AG09309 (cell line): ENCODE measurements at places on chromosomes 1 and 21.

- no peak for DNase-seq
Measured at GRCh38 chr1:239819096-239819495, 272.6 kb upstream of the FMN2 start.

DNA sequence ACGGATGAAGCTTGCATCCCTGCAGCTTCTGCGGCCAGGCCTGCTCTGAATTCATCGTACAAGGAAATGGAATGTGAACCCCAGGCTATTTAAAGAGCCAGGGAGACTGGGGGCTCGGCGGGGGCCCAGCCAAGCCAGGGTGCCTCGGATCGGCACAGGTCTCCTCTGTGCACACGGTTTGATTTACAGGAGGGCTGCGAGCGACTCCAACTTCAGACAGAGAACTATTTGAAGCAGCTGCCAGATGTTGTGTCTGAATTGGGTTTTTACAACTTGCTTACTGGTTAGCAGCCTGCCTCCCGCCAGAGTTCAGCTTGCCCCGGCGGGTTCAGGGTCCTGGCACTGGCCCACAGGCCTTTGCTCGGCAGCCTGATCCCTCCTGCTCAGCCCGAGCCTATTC is 83.2 kb downstream of the SPSB1 start:
- no peak for DNase-seq

DNA sequence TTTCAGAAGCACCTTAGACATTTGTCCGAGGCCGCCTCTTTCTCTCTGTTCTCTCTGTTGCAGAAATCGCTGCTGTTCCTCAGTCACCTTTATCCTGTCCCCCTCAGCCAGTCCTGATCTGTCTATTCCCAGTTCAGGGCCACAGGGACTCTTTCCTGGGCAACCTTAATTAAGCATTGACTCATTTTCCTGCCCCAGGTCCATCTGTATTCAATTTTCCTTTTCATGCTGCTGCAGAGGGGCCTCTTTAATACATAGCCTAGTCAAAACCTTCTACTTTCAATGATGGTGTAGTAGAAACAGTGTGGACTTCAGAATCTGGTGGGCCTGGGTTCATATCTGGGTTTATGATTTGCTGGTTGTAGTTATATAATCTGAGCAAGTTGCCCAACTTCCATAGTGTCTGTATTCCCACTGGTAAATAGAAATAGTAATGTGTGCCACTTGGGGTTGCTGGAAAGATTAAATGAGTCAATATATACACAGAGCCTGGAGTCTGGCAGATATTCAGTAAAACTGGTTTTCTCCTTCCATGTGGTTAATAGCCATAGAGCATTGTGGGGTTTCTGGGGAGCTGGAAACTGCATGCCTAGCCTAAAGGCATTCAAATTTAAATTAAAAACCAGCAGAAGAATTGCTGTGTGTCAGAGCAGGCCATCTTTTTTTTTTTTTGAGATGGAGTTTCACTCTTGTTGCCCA is 4.5 kb downstream of the TRAF5 start:
- peak; percentile 35 for DNase-seq

- no peak for DNase-seq
Measured at GRCh38 chr1:15226388-15227255, 20.4 kb upstream of the FHAD1 start.

DNA sequence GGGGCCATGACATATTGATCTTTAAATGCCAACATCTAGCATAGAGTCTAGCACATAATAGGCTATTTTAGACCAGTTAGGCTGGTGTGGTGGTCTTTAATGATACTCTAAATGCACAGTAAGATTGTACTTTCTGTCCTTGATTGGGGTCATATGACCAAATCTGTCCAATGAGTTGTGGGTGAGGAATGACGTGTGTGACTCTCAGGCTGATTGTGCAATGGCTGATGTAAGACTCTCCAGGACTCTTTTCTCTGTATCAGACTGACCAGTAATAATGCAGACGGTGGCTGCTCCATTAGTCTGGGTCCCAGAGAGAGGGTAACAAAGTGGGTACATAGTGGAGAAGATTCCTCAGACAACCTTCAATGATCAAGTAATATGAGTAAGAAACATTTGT is 541.6 kb upstream of the CAMK1G start:
- DNase-seq: no peak

DNA sequence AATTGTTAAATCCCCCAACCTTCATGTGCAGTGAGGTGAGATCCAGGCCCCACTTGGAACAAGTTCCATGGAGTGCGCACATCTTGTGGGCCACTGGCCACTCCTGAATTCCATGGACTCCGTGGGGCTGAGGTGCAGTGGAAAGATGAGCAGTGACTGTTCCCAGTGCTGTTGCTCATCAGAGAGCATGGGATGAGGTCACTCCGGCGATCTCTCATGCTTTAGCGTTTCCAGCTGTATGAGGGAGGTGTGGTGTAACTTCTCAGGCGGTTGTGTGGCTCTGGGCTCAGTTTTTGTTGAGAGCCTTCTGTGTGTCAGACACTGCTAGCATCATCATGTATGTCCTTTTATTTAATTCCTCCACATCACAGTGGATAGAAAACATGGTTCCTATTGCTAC is 96.2 kb downstream of the GALNT2 start:
- DNase-seq: peak; percentile 66

- DNase-seq: no peak
Measured at GRCh38 chr1:152052606-152053005, 15.8 kb upstream of the S100A11 start.

DNA sequence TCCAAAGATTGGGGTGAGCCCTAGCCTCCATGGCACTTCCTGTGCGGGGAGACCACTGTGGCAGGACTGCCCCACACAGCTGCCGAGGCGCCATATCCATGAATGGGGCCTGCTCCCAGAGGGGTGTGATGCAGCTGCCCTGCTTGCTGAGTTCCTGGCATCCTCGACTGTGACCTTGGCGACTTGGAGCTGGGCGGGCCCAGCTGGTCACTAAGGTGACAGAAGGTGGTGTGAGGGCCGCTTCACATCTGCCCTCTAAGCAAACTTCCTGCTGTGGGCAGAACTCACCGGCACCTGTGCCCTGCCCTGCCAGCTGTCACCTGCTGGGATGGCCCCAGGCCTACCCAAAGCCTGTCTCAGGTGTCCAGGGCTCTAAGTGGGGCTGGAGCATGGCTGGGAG is 9.0 kb downstream of the TMEM61 start:
- no peak for DNase-seq

- DNase-seq: no peak
Measured at GRCh38 chr1:110434946-110435345, 16.0 kb upstream of the PROK1 start.

GRCh38 chr1:231118704-231119453 is 43.0 kb upstream of the TRIM67 start:
- DNase-seq: no peak

- DNase-seq: no peak
Measured at GRCh38 chr1:1869469-1869868, 21.4 kb downstream of the GNB1 start.

GRCh38 chr1:230509281-230509977 is 83.3 kb upstream of the PGBD5 start:
- DNase-seq: peak; percentile 38

GRCh38 chr1:27397110-27397509 is 4.7 kb downstream of the GPR3 start:
- DNase-seq: no peak

- no peak for DNase-seq
Measured at GRCh38 chr1:173749137-173749536, 34.4 kb downstream of the KLHL20 start.

DNA sequence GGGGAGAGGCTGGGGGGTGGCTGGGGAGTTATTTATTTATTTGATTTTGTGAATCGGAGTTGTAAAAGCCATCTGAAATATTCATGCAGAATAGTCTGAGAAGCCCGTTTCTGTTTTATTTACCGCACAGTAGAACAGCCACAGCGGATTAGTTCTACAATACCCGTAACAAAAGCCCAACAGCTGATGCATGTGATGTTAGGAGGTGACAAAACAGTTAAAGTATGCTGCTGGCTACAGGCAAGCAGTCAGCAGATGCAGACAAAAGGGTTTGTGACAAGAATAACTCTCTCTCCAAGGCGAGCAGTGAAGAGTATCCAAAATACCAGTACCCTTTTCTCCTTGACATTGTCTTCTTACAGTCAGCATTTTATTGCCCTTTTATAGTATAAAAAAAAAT is 42.0 kb downstream of the PROX1 start:
- DNase-seq: no peak

GRCh38 chr1:115222616-115223402 is 115.2 kb downstream of the NGF start:
- DNase-seq: no peak

DNA sequence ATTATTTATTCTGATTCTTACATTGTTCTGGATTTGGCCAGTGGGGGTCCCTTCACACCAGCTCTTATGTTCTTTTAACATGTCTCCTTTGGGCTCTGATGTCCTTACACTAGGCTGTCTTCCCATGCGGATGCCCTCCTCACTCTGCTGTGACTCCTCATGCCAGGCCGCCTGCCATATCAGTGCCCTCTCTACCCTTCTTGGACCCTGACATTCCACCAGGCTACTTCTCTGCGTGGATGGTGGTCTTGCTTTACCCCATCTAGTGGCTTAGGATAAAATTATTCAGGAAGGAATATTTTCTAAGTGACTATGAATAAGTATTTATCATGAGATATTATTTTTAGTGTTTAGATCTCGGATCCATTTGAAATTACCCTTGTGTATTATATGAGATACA is 21.2 kb downstream of the ATF6 start:
- no peak for DNase-seq

GRCh38 chr1:18778437-18778836 is 81.0 kb downstream of the TAS1R2 start:
- DNase-seq: no peak

GRCh38 chr1:245313576-245313975 is 158.8 kb downstream of the KIF26B start:
- no peak for DNase-seq

DNA sequence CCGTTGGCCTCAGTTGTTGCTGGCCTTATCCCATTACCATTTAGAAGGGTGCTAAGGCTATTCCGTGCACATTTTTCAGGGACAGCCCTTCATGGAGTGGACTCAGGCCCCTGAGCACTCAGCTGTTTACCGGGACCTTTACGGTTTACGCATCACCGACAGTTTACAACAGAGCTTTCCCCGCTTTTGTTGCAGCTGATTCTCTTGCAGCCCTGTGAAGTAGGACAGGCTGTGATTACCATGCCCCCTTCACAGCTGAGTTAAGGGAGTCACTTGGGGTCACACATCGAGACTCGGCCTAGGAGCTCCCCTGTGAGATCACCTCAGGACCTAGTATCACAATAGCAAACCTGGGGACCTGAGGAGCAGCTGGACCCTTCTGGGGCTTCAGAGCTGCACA is 41.9 kb downstream of the PTPRF start:
- DNase-seq: no peak

DNA sequence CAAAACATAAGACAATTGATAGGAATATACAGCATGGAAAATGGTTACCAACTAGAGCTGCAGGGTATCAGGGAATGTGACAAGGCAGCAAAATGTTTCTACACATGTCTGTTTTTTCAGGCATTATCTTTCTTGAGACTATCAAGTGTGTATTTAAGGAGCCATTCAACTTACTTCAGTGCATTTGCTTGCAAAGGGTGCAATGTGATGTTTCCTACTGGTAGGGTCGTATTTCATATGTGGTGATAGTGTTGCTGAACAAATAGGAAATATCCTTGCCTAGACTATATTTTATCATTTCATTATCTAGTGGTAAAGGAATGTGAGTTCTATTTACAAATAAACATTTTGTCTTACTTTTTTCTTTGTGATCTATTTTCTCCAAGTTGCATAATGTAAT is 42.4 kb downstream of the PTPRC start:
- no peak for DNase-seq

DNA sequence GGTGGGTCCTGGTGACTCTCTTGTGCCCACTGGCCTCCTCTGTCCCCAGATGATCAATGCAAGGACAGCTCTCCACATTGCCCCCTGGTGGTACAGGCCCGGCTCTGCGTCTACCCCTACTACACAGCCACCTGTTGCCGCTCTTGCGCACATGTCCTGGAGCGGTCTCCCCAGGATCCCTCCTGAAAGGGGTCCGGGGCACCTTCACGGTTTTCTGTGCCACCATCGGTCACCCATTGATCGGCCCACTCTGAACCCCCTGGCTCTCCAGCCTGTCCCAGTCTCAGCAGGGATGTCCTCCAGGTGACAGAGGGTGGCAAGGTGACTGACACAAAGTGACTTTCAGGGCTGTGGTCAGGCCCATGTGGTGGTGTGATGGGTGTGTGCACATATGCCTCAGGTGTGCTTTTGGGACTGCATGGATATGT is 10.8 kb downstream of the ADAMTSL4 start:
- no peak for DNase-seq

DNA sequence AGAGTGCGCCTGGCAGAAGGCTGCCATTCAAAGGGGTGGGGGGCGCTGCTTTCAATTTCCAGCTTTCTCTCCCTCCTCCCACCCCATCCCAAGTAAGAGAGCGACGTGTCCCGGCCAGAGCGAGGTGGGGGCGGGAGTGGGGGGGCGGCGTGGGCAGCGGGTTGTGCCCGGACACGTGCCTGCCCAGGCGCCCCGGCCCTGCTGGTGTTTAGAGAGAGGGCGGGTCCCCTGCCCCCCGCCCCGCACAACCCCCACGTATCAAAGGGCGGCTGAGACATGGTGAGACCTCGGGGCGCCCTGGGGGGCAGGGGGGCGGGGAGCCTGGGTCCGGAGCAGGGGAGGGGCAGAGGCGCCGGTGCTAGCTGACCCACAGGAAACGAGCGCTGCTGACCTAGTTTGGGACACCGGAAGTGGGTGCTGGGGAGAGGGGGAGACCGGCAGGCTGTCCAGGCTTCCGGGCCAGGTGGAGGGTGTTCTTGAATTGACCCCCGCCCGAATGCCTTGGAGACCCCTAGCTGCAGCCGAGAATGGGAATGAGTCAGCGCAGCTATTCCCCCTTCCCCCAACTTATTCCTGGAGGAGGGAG is 1.3 kb downstream of the ZBTB7B start:
- no peak for DNase-seq

- DNase-seq: no peak
Measured at GRCh38 chr1:231170875-231171274, 9.0 kb downstream of the TRIM67 start.

GRCh38 chr1:169585181-169585580 is 1.1 kb downstream of the F5 start:
- no peak for DNase-seq

DNA sequence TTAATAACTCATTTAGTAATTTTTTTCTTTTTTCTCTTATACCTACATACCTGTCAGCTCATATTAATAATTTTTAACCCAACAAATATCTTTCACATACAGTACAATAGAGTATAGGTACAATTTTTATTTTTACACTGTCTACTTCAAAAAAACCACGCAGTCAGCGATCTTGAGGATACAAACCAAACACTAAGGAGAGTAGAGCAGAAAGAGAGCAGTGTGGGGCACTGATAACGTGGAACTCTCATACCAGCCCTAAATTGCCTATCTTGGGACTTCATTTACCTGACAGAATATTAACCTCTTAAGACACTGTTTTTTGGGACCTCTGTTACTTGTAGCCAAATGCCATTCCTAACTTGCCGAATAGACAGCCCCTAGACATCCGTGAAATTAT is 5.5 kb downstream of the TRMT1L start:
- DNase-seq: no peak
